T1000 (cell line): ENCODE measurements at places on chromosomes 2 and 18.

- DNase-seq = no peak
Measured at GRCh38 chr2:53609551-53609950, 158.1 kb upstream of the CHAC2 start.

DNA sequence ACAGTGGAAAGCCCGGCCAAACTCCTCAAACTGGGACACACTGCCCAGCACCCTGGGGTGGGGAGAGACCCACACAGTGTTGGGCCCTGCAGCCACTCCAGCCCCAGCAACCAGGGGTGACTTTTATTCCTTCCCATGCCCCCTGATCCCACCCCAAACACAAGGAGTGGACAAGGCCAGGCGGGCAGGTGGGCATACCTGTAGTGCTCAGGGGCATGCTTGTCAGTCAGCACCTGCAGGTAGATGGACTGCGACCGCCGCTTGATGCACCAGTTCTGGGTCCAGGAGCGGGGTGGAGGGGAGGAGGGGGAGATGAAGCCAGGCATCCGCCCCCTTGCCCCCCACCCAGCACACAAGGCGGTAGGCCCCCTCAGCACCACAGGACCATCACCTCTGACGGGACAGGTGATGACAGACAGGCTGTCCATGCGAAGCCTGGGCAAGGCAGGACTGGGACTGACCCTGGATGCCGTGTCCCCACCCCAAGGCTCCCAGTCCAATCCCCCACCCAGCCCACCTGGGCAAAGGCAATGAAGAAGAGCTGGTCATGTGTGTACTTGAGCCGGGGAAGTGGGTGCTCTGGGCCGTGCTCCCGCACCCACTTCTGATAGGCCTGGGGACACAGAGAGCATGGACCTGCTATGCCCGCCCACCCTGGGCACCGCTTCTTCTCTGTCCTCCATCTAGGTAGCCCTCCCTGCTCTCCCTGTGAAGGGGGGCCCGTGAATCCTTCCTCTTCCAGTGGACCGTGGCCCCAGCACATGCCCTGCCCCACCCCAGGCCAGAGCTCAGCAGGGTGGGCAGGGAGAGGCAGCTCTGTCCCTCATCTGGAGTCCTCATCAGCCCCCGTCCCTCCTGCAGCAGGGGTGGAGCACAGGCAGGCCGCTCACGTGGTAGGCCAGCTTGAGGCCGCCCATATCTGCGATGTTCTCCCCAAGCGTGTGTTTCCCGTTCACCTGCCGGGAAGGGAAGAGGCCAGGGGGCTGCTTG lies 7.1 kb downstream of the ECEL1 start:
- no peak for DNase-seq

DNA sequence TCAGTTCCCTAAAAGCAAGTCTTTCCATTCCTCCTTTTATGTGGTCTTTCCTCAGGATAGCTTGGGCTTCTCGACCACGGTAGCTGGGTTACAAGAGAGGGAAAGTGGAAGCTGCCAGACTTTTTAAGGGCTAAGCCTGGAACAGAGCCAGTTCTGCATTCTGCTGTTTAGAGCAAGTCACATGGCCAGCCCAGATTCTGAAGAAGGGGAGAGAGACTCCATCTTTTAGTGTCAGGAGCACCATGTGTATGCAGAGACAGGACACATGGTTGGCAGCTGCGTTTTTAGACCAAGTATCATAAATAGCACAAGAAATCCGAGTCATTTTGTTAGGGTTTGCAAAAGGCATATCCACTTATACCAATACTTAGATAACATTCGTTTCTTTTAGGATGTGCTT lies 4.7 kb downstream of the HMSD start:
- DNase-seq = no peak

DNA sequence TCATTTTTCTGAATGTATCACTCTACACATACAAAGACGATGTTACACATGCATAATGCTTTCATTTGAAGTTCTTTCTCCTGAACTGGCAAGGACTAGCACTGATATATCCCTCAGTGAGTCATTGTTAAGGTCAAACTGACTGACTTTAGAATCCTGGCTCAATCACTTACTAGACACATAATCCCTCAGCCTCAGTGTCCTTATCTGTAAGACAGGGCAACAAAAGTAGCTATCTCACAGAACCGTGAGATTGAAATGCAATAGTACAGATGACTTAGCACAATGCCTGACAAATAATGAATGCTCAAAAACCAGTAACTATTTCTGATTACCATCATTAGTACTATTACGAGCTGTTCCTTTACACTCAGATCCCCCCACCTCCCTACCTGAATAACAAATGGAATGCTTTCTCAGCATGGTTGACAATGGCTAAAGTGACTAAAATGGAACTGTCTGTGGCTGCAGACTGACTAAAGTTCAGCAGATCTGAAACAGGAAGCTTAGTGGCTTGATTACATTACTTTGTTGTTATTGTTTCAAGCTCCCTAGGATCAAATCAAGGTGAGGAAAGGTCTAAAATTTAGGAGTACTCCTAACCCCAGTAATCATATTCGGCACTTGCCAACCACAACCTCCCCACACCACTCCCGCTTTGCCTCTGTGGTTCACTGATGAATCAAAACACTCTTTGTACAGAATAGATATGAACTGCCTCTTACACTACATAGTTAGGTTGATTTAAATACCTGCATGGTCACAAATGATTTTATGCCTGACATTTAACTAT lies 35.8 kb upstream of the CACNB4 start:
- no peak for DNase-seq

DNA sequence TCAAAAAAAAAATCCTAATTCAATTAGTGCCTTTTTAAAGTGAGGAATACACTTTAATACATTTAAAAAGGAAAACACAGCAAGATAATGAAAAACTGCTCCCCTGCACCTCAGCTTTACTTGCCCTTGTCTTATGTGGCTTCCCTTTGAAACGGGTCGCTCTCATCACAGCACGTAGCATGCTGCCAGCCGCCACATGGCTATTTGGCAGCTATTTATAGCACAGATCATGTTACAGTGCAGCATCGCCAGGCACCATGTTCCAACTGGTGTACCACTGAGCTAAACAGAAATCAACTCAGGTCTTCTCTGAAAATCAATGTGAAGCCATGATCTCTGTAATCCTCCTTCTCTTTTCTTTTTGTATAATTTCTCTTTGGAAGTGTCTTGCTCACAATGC lies 65.1 kb downstream of the TMEM182 start:
- DNase-seq = no peak

GRCh38 chr2:241770185-241770935 lies 6.3 kb upstream of the GAL3ST2 start:
- no peak for DNase-seq

DNA sequence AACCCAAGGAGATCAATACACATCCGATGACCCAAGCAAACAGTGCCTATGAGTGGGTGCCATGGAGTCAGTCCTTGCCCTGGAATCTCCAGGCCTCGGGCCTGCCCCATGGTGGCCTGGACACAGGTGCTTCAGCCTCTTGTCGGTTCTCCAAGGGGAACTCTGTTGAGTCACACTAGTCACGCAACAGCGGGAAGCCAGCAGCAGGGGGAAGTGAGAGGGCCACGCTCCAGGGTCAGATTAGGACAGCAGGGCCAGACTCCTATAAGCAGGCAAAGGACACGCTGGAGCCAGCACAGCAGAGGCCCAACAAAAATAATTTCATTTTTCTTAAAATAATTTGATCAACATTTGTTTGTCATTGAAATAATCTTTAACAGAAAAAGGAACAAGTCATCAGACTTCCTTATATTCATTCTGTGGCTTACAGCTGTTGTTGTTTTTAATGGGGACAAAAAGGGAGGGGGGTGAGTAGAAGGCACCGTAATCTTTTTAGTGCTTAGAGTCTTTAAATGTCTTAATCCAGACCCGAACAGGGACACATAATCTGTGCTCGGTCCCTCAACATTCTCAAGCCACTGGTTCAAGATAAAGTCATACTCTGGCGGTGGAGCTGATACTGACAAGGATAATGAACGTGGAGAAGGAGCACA lies 16.4 kb upstream of the ARMC9 start:
- no peak for DNase-seq

- no peak for DNase-seq
Measured at GRCh38 chr2:41111836-41112627, 660.1 kb upstream of the SLC8A1 start.

- DNase-seq = no peak
Measured at GRCh38 chr2:66217039-66217585, 217.8 kb upstream of the MEIS1 start.

GRCh38 chr2:133235968-133236367 lies 332.3 kb downstream of the NCKAP5 start:
- no peak for DNase-seq

- no peak for DNase-seq
Measured at GRCh38 chr2:53751728-53752127, 15.9 kb upstream of the CHAC2 start.

- no peak for DNase-seq
Measured at GRCh38 chr2:38438883-38439612, 62.0 kb upstream of the ATL2 start.
